ENCODE measurements at places on chromosomes 5 and 9.

DNA sequence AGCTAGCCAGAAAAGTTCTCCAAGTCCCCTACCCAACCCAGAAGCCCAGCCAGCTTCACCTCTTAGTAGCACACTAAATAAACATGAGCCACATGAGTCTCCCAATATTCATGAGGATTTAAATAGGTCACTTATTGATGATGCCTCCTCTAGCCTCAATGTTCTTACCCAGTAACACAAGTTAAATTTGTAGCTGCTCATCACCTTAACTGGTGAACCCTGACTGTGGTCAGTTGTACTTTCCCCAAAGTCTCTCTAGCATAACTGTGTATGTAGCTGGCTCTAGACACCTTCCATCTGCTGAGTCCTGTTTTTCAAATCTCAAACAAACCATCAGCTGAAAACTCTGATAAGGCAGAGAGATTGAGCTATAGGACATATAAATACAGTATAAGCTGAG is 100.3 kb upstream of the ELAVL2 start:
- no peak for DNase-seq

GRCh38 chr5:61184708-61185107 is 22.4 kb upstream of the SMIM15 start:
- DNase-seq: no peak

DNA sequence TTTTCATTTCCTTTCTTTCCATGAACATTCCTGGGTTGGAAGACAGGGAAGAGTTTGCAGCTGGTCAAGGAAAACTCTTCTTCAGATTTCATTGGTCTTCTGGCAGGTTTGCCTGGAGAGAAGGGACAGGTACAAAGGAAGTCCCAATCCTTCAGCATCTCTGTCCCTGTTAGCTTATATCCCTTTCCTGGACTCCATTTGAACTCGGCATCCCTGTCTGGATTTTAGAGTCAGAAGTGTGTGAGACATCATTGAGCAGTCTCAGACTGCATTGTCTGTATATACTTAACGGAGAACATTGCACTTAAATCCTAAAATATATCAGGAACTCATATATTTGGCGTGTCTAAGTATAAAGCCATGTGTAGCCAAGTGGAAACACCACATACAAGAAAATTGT is 54.9 kb downstream of the ADGRV1 start:
- DNase-seq: no peak

DNA sequence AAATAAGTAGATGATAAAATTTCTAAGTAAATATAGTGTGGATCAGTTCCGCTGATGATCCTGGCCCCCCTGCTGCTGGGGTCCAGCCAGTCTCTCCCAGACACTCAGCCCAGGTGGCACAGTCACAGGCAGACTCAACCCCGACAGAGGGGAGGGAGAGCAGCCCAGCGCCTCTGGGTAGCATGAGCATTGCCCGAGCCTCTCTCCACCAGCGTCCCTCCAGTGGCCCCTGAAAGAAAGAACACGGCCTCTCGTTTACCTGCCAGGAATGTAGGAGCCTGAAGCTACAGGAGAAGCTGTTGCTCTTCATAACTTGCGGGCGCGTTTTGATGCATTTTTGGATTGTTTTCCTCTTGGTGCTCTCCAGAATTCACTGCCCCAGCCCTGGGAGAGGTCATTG is 68.8 kb upstream of the ICE1 start:
- no peak for DNase-seq

DNA sequence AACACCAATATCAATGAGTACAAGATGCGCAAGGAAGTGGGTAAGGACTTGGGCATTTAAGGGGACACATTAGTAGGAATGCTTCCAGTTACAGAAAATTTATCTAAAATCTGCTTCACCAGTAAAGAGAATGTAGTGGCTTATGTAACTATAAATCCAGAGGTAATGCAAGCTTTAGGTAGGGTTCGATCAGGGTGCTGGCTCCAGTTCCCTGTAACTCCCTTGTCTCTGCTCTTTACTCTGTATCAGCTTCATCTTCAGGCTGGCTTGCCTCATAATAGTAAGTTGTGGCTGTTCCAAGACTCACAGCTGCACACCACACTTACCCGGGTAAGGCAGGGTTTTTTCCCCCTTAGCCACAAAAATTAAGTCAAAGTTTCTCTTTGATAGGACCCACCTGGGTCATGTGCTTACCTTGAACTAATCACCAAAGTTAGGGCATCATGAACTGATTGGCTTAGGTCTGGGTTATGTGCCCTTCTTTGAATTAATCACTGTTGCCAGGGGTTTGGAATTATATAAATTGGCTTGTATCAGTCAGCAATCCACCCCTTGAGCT is 35.5 kb downstream of the ARHGEF37 start:
- DNase-seq: no peak

DNA sequence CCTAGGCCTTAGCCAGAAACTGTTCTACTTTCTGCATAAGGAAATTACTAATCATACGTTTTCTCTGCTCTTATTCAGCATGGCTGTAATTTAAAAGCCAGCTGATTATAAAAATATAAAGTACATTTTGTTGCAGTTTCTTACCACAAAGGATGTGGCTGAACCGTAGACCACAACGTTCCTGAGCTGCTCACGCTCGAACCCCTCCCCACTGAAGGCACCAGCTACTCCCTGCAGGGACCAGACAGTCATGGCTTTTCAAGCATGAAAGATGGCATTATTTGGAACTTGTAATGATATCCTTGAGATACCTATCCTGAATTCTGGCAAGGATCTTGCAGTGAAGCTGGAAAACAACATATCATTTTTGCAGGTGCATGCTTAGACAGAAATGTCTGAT is 91.8 kb upstream of the DMRT1 start:
- DNase-seq: no peak
